ENCODE measurements at places on chromosomes 13 and 19.

- DNase-seq = no peak
These were observed 7.2 kb upstream of the ZNF611 start for GRCh38 chr19:52741951-52742485.

- no peak for DNase-seq
These were observed 4.7 kb downstream of the IFT88 start for GRCh38 chr13:20571676-20572075.

GRCh38 chr13:53642306-53642705, 613.7 kb downstream of the OLFM4 start:
- DNase-seq = no peak

GRCh38 chr13:77460195-77460594, 75.3 kb upstream of the SCEL start:
- no peak for DNase-seq

DNA sequence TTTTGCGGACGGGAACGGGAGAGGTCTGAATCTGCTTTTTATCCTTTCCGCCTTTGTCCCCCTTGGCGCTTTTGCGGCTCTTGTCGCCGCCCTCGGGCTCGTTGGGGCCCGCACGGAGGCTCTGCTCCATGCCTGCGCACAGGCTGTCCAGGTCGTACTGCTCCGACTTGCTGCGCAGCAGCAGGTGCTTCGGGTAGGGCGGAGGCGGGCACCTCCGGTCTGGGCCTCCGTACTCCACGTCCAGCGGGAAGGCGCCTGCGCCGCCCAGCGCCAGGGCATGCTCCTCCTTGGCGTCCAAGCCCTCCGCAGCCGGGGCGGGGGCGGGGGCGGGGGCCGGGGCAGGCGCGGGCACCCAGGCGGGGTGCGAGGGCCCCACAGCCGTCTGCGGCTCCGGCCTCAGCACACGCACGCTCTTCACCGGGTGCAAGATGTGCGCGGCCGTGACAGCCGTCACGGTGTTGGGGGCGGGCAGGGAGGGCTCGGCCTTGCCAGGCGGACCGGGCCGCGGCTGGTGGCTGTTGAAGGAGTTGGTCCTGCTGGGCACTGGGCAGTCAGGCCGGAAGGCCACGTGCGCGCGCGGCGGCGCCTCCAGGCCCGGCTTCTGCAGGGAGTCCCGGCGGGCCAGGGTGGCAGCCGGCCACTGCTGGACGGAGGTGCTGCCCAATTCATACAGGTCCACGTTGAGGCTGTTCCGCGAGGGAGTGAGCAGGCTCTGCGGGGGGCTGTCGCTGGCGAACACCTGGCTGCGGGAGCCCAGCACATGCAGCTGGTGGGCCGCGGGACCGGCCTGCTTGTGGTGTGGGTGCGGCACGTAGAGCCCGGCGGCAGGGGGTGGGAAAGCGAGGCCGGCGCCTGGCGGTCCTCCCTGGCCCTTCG, 73.1 kb downstream of the LATS2 start:
- no peak for DNase-seq

- DNase-seq = no peak
These were observed 233.5 kb downstream of the EFNB2 start for GRCh38 chr13:106302011-106302410.

- DNase-seq = no peak
These were observed 32.5 kb downstream of the DLEU7 start for GRCh38 chr13:50810998-50811397.

DNA sequence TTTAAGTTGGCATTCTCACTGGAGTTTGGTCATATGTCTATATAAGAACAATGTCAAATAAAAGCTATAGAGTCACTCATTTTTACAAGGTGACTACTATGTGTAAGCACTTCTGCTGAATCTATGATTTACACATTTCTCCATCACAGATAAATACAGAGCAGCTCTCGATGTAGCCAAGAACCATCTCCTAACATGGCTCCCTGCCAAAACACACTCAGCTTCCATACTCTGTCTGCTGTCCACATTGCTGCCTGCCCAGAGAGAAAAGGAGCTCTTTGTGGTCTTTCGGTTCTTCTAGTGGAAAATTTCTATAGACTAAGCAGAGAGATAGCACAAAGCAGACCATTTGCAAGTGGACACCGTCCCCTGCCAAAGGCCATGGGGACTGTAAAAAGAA, 190.9 kb upstream of the KLF12 start:
- no peak for DNase-seq

DNA sequence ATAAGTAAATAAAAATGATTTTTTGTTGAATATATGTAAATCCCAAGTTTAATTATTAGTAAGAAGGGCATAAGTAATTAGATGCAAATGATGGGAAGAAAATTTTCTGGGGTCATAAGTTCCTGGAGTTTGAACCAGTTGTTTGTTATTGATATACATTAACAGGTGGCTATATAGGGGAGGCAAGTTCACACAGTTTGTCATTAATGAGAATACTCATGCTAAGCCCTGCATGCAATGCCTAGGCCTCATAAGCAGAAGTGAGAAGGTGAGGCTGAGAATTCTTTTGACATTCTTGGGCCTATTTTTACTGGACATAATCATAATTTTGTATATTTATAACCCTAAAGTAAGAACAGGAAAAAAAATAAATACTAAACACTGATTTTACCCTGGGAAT, 1210.7 kb upstream of the PCDH9 start:
- no peak for DNase-seq

Data from 8988T (cell line).